Activated T-helper 1 cell treated with Interleukin-2 at 50 U/mL for 16 hours (primary cell): ENCODE measurements at places on chromosomes 1 and 21.

GRCh38 chr1:20126041-20126805, 6.9 kb upstream of the PLA2G2D start:
- no peak for DNase-seq

- no peak for DNase-seq
Measured at GRCh38 chr1:87644033-87644578, 315.4 kb downstream of the LMO4 start.

DNA sequence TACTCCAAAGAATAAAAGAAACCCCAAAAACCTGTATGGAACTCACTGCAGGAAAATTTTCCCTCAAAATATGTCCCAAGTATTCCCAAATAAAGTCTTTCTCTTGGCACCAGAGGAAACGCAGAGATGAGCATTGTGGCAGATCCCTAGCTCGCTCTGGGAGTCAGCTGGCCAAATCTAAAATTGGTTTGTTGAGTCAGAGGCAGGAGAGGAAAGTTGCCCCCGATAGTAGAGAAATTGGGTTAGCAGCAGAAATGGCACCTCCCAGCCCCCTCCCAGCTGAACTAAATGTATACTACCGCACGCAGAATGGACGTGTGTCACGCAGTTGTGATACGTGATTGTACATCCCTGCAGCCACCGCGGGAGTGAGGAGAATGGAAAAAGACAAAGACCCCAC, 39.9 kb upstream of the TARBP1 start:
- DNase-seq, result no peak

DNA sequence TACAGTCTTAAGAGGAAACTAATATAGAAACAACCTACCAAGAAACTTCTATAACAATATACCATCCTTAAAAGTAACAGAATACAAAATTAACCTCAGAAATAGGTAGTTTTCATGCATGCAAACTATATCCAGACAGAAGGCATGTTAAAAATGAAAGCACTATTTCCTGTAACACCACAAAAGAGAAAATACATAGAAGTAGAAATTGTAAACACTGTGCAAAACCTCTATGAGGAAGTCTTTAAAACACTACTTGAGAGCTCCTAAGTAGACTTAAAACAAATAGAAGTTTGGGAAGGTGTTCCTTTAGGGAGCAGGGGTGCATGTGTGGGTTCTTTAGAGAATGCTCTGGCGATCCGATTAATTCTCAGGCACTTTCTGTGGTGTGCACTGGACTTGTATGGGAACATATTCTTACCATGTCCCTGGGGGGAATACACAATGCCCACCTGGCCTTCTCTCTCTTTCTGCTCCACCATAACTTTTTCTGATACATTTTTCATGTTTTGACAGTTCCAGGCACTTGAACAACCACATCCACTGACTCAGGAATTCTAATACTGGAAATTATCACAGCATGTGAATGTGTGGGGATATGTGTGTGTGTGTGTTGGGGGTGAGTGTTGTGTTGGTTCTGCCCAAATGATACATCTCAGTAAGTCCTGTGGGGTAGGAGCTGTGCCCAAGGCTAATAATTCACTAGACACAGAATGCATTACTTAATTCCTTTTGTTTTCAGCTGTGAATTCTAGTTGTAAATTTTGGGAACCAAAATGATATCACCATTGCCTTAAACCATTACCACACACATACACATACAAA, 866.3 kb upstream of the B3GALT2 start:
- DNase-seq, result no peak

DNA sequence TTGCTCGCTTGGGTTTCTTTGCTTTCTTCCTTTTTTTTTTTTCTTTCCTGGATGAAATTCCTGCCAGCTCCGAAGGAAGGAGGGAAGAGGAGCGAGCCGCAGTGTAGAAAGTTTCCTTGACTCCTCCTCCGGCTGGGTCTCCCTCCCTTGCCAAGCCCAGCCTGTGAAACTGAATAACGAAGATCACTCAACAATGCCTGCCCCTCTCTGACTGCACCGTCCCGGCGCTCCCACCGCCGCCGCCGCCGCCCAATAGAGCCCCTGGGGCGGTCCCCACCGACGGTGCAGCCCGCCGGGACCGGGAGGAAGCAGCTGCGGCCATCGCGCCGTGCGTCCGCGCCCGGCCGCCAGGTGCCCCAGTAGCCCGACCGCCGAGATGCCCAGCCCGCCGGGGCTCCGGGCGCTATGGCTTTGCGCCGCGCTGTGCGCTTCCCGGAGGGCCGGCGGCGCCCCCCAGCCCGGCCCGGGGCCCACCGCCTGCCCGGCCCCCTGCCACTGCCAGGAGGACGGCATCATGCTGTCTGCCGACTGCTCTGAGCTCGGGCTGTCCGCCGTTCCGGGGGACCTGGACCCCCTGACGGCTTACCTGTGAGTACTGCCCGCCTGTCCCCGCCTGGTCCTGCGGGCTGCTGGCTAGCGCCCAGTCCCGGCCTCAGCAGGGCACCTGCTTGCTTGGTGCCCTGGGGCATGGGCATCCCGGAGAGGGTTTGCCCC, at the start of gene LGR6:
Gene LGR6, plus strand, starts transcription at position 186 of the 714 bp plus-strand sequence. Its CDS starts 191 bp downstream, at position 377.
- no peak for DNase-seq

- no peak for DNase-seq
Measured at GRCh38 chr1:189637041-189637440, 840.6 kb downstream of the BRINP3 start.

DNA sequence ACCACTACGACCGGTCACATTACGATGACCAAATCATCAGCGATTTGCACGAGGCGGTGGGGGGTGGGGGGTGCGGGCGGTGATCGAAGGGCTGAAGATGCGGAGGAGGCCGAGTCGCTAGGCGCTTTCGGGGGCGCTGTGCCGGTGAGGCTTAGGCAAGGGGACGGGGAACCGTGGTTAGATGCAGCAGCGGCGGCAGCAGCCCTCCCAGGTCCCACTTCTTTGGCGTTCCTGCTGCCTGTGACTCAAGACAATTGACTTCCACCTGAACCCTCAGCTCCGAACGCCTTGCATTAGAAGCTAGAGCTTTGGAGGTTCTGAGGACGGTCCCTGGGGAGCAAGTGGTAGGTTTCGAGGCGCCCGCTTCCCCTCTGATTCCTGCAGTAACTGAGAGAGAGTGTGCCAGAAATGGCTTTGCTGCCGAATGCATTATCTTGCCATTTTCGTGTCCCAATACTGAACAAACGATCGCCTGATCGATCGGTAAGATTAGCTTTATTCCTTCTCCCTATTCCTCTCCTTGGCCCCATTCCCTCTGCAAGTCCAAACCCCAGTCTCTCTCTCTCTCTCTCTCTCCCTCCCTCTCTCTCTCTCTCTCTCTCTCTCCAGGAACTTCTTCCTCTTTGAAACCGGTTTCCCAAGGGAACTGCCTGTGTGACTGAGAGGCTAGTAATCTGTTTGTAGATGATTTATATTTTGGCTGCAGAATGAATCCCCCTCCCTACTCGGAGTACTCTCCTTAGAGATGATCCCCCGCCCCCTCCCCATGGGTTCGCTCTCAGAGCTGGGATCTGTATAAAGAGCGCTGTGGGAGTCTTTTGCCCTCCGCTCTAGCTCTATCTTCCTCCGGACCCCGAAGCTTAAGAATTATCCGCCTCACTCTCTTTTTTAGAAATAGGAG, 735 bp upstream of the BRINP3 start:
- no peak for DNase-seq

GRCh38 chr1:53254011-53254640, 15.8 kb upstream of the MAGOH start:
- no peak for DNase-seq
